Mucosa of descending colon (tissue), 3 donors: ENCODE measurements at places on chromosomes 4 and X. TPM values are rescaled to one million over a fixed set of nuclear protein-coding genes. Genes with fewer than 3 reads are reported as not detected.
A peak's percentile ranks its signal among the peaks of the same experiment; 100 is the strongest.

Gene GLRB
- total RNA-seq: 0.14 TPM

Gene PDGFC
- 27.9 TPM for total RNA-seq

Gene CYSLTR1
- 1.2 TPM for total RNA-seq

Gene RTL3
- total RNA-seq: not detected

Gene IL2
- not detected for total RNA-seq

Gene KCNE5
- not detected for total RNA-seq

DNA sequence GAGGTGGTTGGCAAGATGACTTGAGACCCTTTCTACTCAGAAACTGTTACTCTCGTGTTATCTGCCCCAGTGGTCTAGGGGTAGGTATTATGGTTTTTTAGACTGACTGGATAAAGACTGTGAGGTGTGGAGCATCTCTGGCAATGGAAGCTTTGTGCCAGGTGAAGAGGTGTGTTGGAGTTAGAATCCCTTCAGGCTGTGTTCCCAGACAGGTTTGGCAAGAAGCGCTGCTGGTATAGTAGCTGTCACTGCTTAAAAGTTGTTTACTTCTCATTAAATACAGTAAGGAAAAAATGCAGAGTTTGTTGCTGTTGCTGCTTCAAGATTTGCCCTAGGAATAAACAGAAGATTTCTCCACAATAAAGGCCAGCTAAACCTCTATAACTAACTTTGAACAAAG lies 35.3 kb downstream of the AREG start:
- no peak for DNase-seq

DNA sequence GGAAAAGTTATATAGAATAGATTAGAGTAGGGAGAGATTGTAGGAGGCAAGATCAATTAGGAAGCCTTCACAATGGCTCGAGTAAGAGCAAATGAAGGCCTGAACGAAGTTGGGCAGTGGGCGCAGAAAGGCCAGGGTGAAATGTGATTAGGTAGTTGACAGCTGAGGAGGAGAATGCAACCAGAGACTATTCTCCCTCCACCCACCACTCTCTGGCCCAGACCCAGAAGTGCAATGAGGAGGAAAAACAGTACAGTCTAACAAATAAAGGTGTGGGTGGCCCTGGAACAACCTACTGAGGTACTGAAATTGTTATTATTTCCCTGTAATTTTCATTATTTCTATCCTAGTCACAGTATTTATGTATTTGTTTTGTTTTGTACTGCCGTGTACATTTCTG lies 176.7 kb downstream of the SLC39A8 start:
- no peak for DNase-seq

DNA sequence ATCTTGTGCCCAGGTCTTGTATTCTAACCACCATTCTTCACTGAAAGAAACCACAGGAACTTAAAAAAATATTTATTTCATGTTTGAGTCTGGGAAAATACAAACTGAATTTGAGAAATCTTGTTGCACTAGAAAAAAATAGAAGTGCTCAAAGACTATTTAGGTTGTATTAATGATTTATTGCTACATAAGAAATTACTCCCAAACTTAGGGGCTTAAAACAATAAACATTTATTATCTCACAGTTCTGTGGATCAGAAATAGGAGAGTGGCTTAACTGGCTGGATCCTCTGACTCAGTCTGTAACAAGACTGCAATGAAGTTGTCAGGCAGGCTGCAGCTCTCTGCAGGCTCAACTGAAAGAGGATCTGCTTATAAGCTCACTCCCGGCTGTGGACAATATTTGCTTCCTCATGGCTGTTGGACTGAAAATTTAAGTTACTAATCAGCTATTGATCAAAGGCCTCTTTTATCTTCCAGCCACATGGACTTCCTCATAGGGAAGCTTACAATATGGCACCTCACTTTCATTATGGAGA lies 295.4 kb upstream of the FAM241A start:
- DNase-seq: no peak

- no peak for DNase-seq
Measured at GRCh38 chrX:9339603-9340491, 125.0 kb upstream of the TBL1X start.

DNA sequence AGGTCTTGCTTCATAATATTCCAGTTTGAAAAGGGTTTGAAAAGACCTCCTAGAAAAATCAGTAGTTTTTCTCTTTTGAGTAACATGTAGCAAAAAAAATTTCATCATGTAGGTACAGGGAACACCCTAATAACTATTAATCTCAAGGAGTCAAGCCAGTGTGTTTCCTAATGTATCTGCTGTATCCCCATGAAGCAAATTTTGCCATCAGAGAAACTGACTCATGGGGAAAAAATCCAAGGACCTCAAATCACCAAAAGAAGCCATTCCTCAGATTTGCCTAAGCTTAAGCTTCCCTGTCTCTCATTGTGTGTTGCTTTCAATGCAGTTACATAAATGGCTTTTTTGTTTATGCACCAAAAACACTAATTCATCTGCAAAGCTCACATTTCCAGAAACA lies 29.7 kb downstream of the F9 start:
- DNase-seq: no peak

GRCh38 chr4:141078871-141079270 lies 54.4 kb downstream of the RNF150 start:
- no peak for DNase-seq

- DNase-seq: no peak
Measured at GRCh38 chr4:126183206-126183605, 868.5 kb downstream of the FAT4 start.

DNA sequence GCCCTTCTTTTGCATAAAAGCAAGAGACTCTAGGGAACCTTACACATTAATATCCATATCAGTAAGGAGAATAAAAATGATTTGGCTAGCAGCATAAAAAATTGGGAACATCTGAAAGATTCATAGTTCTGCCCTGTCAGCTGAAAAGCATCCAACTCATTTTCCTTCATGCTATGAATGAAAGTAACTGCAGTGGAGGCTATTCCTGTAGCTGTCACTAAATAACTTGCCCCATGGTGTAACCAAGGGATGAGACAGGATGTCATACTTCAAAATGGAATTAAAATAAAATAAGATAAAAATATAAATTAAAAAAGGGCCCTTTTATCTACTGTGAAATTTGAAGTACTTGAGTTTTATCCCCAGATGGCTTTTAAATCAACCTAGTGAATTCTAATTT lies 878.8 kb downstream of the C4orf33 start:
- DNase-seq: no peak

- DNase-seq: no peak
Measured at GRCh38 chr4:75623026-75623425, 7.3 kb downstream of the CDKL2 start.

- DNase-seq: no peak
Measured at GRCh38 chr4:42078184-42078801, 74.2 kb downstream of the BEND4 start.

- DNase-seq: no peak
Measured at GRCh38 chr4:184335520-184335919, 117.8 kb upstream of the ENPP6 start.

DNA sequence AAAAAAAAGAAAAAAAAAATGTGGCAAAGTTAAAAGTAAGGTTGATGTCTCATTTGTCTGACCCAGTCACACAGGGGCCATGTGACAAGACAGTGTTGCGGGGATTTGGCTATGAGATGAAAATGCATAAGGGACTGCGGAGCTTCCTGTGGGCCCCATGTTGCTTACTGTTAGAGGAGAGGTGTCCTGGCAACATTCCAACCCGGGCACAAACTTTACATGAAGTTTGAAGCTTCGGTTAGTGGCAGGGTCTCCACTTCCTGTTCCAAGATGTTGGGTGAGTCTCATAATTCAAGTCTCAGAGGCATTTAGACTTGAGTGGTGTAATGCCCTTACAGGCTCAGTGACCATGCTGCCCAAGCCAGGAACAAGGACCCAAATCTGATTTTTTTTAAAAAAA lies 111.3 kb downstream of the MAML3 start:
- no peak for DNase-seq

DNA sequence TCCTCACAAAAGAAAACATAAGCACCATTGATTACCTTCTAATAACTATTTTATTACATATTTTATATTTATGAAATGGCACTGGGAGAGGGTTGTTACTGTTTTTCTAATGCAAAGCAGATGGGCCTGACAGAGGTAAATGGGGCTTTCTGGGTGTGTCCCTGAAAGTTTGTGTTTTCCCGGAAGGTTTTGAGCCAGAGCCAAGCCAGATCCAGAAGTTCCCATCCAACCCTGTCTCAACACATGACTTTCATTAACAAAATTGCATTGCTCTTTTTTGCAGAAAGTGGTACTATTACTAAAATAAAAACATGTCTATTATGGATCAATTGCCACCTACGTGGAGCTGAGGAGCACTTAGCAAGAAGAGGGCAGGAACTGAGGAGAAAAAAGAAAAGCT lies 181.3 kb downstream of the RAB28 start:
- no peak for DNase-seq

DNA sequence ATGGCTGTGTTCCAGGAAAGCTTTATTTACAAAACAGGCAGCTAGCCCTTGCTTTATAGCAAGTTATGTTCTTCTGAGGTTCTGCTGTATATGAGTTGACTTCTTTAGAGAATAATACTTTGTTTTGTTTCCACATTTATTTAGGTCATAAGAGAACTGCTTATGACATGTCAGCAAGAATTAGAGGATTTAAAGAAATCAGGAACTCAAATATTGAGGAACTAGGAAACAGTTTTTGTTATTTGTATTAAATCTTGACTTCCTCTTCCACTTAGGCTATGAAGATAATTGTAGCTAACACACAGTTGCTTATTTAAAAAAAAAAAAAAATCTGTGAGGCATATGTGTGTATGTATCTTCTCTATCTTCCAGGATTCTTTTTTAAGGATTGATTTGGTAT lies 14.3 kb downstream of the ZRSR2 start:
- no peak for DNase-seq

DNA sequence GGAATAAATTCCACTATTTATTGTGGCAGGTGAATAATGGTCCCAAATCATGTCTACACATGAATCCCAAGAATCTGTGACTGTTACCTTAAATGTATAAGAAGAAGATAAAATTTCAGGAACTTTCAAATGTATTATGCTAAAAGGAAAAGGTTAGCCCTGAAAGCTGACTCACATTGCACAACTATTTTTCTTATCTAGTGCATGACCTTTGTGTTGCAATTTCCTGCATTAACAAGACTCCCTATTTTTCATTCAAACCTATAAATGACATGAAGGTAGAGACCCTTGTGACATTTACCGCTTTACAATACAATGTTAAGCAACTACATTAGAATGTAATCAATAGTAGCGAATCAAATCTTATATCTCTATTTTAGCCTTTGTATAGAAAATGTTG lies 36.7 kb downstream of the UBQLN2 start:
- no peak for DNase-seq

- DNase-seq: no peak
Measured at GRCh38 chr4:147811878-147812277, 80.0 kb downstream of the ARHGAP10 start.

DNA sequence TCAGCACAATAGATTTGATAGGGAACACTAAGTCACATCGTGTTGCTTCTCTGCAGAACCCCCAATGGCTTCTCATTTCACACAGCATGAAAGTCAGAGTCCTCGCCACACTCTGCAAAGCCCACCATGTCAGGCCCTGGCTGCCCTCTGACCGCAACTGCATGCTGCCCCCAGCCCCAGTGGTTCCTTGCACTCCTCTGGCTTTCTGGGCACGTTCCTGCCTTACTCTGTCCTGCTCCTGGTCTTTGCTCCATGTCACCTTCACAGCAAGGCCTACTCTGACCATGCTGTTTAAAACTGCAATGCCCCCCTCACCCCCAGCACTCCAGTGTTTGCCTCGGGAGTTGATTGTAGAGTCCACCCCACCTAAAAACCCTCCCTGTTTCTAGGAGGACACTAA lies 78.1 kb downstream of the EVC start:
- no peak for DNase-seq

DNA sequence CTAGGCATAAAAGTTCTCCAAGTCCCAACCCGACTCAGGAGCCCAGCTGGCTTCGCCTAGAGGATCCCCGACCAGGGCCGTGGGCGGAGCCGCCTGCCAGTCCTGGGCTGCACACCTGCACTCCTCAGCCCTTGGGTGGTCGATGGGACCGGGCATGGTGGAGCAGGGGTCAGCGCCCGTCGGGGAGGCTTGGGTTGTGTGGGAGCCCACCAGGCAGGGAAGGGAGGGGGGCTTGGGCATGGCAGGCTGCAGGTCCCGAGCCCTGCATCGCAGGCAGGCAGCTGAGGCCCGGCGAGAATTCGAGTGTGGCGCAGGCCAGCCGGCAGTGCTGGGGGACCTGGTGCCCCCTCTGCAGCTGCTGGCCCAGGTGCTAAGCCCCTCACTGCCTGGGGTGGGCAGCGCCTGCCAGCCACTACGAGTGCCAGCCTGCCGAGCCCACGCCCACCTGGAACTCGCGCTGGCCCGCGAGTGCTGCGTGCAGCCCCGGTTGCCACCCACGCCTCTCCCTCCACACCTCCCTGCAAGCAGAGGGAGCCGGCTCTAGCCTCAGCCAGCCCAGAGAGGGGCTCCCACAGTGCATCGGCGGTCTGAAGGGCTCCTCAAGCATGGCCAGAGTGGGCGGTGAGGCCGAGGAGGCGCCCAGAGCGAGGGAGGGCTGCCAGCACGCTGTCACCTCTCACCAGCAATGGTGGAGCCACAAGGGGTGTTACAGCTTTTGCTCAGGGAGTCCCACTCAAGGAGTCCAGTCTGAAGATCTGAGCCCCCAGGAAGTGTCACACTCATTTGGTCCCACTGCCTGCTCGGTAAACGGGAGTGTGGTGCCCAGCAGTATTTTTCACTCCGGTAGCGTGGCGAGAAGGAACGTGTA lies 38.9 kb downstream of the SPRY1 start:
- DNase-seq: no peak

- no peak for DNase-seq
Measured at GRCh38 chrX:15336023-15336413, 695 bp upstream of the PIGA start.

- DNase-seq: peak; percentile 2
Measured at GRCh38 chr4:127162741-127163140, 470.0 kb upstream of the INTU start.

GRCh38 chrX:108397627-108398391 lies 40.4 kb downstream of the COL4A6 start:
- no peak for DNase-seq

- no peak for DNase-seq
Measured at GRCh38 chr4:73431813-73432168, 4.2 kb upstream of the AFP start.

- no peak for DNase-seq
Measured at GRCh38 chrX:13689741-13690211, 848 bp downstream of the RAB9A start.

DNA sequence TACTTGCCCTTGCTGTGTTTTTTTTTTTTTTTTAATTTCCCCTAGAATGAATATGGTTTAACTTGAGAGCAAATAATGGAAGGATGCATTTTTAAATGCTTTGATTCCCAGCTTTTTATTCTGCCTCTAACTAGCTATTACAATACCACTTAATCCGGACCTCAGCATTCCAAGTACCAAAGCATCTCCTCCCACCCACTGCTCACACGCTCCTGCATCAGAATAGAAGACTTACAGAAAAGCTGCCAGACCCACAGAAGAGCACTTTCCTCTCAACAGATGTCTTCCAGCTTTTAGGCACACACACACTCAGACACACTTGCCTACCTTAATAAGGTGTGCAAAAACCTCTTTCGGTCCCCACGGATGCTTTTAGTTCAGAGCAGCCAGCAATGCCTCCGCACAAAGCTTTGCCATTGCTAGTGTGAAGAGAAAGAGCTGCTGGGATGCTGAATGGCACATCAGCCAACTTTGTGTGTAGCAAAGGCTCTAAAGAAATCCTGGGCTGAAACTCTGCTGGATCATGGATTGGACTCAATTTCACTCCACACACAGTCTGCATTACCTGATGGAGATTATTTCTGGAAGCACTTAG lies 1056.2 kb downstream of the DMD start:
- DNase-seq: no peak
